ENCODE measurements at places on chromosomes 4 and X.

DNA sequence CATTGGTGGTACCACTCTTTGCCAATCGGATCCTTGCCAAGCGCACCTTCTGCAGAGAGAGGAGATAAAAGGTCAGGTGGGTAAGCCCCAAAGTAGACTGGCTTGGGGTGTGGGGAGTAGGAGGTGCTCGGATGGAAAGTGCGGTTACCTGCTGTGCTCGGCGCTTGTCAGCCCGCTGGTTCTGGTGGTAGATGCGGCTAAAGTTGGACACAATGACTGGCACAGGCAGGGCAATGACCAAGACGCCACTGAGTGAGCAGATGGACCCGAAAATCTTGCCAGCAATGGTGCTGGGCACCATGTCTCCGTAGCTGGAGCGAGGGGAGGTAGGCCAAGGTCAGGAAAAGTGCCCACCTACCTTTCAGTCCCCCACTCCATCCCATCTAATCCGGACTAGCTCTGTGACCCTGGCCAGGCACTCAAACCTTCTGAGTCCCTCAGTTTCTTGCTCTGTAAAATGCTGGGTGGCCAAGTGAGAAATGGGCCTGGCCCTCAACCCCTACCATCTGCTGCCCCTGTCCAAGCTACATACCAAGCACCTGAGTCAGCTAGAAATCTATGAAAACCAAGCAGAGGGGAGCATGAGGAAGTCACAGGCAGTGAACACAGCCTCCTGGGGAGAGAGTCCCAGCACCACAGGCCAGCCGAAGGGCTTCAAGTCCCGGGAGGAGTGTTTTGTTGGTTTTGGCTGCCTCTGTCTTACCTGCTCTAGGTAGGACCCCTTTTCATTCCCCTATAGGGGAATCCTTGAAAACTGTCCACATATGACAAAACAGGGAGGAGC, 4.7 kb downstream of the KCND1 start:
- DNase-seq: no peak

DNA sequence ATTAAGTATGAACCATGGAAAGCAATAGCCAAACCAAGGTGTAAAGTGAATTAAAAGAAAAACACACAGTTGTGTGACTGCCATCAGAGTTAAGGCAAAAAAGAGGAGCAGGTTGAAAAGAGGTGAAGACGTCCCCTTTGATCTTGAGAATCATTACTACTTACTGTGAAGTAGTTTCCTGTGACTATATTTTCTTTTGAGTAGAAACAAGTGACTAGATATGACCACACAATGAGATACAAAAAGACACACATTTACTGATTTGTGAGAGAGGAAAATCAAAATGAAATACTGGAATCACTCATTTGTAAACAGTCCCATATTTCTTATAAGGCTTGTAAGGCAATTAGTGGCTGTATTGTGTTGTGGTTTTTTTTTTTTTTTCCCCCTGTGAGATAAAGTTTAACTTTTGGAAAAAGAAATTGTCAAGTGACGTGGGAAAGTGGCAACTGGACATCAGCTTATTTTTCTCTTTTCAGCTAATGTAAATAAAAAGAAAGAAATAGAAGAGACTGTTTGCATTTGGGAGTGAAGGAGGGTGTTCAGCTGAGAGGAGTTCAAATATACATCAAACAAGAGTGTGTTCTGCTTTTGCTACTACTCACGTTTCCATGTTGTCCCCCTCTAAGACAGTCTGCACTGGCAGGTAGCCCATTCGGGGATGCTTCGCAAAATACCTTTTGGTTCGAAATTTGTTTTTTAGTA, 106.4 kb upstream of the FTHL17 start:
- DNase-seq: no peak

- DNase-seq: no peak
Observed at GRCh38 chr4:145523117-145523516, 41.5 kb downstream of the SMAD1 start.

- no peak for DNase-seq
Observed at GRCh38 chr4:6271701-6272465, 2.2 kb downstream of the WFS1 start.

DNA sequence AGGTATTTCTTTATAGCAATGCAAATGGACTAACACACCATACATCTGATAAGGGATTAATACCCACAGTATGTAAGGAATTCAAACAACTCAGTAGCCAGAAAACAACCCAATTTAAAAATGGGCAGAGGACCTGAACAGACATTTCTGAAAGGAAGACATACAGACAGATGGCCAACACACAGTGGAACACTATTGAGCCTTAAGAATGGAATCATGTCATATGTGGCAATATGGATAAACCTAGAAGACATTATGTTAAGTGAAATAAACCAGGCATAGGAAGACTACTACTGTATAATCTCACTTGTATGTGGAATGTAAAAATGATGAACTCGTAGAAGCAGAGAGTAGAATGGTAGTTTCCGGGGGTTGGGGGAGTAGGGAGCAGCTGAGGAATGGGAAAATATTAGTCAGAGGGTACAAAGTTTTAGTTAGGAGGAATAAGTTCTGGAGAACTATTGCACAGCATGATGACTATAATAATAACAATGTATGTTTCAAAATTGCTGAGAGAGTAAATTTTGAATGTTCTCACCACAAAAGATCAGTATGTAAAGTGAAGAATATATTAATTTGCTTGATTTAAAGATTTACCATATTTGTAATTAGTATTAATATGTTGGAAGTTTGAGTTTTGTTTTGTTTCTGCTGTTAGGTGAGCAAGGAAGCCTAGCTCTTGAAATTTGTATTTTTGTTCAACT, 25.2 kb downstream of the WDR44 start:
- no peak for DNase-seq

DNA sequence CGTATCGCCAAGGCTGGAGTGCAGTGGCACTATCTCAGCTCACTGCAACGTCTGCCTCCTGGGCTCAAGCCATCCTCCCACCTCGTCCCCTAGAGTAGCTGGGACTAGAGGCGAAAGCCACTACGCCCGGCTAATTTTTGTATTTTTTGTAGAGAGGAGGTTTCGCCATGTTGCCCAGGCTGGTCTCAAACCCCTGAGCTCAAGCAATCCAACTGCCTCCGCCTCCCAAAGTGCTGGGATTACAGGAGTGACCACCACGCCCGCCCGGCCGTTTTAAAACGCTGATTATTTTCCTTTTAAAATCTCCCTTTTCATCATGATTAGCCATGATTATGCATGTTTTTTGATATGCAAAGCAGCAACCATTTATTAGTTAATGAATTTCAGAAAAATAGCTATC, 2.2 kb downstream of the N4BP2 start:
- no peak for DNase-seq

- no peak for DNase-seq
Observed at GRCh38 chrX:110436523-110436922, 77.9 kb downstream of the RTL9 start.

GRCh38 chr4:181966104-181966551, 277.1 kb upstream of the TENM3 start:
- DNase-seq: no peak

DNA sequence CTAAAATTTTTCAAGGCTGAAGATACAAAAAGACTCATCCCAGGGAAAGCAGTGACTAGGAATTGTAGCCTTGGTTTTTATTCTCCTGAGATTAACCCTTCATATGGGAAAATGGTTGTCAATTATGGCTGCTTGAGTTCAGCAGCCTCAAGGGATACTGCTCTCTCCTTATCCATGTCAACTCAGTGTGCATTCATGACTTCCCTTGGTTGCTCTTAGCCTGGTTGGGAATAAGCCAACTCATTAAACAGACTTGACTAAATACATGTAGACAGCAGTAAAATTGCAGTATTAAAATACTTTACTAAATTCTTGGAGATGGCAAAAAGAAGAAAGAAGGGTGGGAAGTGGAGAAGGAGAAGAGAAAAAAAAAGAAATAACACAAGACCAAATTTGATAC, 44.5 kb upstream of the BMP3 start:
- DNase-seq: no peak

- peak; percentile 36 for DNase-seq
Observed at GRCh38 chr4:53905941-53906377, 158.4 kb downstream of the CHIC2 start.

DNA sequence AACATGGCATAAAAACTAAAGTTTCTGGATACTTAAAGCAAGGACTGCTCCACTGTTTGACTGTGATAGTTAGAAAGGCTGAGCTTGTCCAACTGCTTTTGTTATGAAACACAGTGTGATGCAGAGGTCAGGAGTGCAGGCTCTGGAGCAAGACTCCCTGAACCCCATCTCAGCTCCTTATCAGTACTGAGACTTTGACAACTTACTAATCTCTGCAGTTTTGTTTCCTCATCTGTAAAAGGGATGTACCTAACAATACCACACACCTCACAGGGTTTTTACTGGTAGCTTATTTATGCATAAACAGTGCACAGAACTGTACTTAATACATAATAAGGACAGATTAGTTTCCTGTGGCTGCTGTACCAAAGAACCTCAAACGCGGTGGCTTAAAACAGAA, 804.3 kb downstream of the FSTL5 start:
- DNase-seq: no peak

GRCh38 chr4:110801591-110801990, 178.7 kb upstream of the PITX2 start:
- no peak for DNase-seq

GRCh38 chr4:8219236-8219635, 20.1 kb downstream of the SH3TC1 start:
- DNase-seq: no peak

DNA sequence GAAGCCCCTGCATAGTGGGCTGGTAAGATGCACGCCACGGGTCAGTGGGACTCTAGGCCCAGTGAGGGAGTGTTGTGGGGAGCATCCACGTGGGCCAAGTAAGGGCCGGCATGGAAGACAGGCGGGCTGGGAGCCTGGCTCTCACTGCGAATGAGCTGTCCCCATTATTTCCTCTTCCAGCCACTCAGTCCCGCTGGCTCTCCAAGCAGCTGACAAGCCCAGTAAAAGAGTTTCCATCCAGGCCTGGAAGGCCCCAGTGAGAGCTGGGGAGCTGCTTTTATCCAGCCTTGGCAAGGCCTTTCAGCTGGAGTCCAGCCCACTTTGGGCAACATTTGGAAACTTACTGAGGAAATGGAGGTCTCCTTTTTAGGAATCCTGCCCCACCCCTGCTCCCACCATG, 24.9 kb downstream of the APLN start:
- DNase-seq: no peak

DNA sequence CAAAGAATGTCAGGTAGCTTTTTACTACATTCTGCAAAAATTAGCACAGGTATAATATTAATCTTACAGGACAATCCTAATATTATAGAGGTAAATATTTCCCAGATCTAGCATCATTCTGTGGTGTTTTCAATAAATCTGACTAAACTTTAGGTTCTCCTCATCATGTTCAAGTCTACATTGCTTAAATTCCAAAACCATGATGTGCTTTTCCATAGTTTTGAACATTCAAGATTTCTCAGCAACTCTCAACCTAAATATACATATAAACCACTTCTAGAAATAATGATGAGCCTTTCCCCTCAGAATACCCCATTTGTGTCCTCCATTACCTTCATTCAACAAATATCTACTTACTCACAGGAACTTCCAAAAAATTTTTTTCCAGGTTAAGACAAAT, 23.1 kb downstream of the EIF4E start:
- DNase-seq: no peak

DNA sequence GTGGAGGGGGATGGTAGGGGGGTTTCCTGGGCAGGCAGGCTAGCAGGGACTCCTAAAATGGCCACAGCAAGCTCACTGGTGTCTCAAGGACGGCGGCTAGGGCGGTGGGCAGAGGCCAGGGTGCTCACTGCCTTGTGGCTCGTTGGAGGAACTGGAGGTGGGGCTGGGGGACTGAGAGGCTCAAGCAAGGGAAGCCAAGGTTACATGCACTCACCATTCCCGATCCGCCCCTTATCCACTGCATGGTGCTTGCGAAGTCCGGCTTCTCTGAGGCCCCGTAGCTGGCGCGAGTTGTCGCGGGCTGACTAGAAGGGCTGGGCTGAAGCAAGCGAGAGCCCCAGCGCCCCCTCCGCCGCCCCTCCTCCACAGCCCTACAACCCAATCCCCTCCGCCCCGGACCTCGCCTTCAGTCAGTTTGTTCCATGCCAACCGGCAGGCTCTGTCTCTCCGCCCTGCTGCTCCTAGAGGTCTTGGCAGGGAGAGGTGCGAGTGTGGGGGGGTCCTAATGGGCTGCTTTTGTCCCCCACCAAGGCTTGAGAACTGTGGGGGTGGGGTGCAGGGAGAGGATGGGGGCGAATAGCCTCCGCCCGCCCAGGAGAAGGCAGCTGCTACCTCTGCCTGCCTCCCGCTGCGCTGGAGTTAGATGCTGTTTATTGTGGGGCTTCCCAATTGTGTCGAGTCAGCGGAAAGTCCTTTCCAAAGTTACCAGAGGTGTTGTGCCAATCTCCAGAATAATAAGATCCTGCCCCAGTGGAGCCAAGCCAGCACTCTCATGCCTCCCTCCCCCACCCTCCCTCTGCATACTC, at the start of gene ARHGEF9:
ARHGEF9 (minus strand) TSS at position 313 of the 806 bp plus-strand sequence; CDS start at position 244, 69 bp downstream.
- DNase-seq: peak; percentile 26

DNA sequence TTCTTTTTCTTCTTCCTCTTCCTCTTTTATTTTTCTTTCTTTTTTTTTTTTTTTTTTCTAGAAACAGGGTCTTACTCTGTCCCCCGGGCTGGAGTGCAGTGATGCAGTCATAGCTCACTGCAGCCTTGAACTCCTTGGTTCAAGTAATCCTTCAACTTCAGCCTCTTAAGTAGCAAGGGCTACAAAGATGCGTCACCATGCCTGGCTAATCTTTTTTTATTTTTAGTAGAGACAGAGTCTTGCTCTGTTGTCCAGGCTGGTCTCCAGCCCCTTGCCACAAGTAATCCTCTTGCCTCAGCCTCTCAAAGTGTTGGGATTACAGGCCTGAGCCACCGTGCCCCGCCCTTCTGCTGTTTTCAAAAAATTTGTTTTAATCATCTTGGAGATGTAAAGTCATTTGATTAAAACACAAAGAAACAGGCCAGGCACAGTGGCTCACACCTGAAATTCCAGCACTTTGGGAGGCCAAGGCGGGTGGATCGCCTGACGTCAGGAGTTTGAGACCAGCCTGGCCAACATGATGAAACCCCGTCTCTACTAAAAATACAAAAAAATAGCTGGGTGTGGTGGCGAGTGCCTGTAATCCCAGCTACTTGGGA, 28.1 kb downstream of the SYNPO2 start:
- no peak for DNase-seq

DNA sequence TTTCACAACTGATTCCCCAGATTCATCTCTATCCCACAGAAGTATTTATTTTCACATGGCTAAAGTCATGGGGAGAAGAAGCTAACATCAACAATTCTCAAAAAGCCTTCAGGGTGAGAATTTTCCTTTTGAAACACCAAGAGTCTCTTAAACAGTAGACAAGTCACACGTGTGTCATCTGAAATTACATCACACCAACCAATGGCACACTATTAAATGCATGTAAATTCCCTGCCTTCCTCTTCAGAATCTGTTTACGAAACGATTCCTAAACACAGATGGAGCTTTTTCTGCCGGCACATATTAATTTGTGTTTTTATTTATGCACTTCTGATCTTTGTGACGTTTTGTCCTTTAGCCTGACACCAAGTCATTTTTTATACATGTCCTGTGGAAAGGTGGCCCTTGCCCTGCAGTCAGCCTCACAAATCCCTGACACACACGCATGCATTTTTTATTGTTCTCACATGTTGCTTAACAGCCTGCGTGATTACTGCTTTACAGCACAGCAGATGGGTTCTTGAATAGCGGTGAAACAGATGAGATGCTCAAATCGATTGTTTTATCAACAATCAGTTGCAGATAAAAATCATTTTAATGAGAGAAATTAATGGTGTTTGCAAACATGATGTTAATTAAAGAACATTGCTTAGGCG, 735.9 kb upstream of the TENM3 start:
- DNase-seq: no peak
